ENCODE measurements at places on chromosomes 7 and 10. TPM values are rescaled to one million over a fixed set of nuclear protein-coding genes. Genes with fewer than 3 reads are reported as not detected.
A peak's percentile ranks its signal among the peaks of the same experiment; 100 is the strongest.

- H3K36me3 ChIP-seq: no peaks in the 10 kb centered on the region
- no peak for DNase-seq
- no peak overlapping the region for H3K4me3 ChIP-seq
- H3K4me1 ChIP-seq: no peaks in the 10 kb centered on the region
Measured at GRCh38 chr7:133846203-133846945, 280.8 kb upstream of the LRGUK start.

DNA sequence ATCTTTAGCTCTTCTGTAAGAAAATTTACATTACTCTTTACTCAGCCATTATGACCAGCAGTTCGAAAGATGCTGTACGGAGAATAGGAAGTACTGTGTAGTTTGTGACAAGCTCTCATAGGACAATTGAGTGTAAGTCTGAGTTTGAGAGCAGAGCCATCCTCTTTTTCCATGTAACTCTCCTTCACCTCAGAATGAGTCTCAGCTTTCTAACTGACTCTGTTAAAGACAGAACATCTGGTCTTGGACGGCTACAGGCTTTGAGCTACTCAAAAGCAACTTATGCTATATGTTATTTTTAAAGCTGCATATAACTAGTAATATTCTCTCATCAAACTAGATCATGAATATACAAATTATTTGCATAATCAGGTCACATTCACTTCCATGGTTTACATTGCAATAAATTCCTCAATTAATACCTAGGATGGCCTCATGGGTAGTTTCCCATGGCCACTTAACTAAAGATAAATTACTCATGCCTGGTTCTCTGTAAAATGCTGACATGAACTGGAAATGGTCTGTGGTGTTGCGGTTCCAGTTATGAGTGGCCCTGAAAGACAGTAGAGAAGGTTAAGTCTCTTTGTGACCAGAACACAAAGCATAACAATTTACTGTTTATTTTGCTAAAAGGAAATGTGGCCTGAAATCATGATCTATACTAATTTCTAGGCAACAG, 358.7 kb downstream of the PHF14 start:
- H3K36me3 ChIP-seq: no peaks in the 10 kb centered on the region
- no peak overlapping the region for H3K4me3 ChIP-seq
- no peak for DNase-seq
- no peaks in the 10 kb centered on the region for H3K27me3 ChIP-seq
- no peak overlapping the region for H3K27ac ChIP-seq

- no peaks in the 10 kb centered on the region for H3K27me3 ChIP-seq
- H3K4me3 ChIP-seq: no peak overlapping the region
- H3K4me1 ChIP-seq: no peaks in the 10 kb centered on the region
- DNase-seq: no peak
- H3K27ac ChIP-seq: no peak overlapping the region
- H3K36me3 ChIP-seq: no peaks in the 10 kb centered on the region
Measured at GRCh38 chr7:130268463-130269317, 2.0 kb downstream of the CPA2 start.

DNA sequence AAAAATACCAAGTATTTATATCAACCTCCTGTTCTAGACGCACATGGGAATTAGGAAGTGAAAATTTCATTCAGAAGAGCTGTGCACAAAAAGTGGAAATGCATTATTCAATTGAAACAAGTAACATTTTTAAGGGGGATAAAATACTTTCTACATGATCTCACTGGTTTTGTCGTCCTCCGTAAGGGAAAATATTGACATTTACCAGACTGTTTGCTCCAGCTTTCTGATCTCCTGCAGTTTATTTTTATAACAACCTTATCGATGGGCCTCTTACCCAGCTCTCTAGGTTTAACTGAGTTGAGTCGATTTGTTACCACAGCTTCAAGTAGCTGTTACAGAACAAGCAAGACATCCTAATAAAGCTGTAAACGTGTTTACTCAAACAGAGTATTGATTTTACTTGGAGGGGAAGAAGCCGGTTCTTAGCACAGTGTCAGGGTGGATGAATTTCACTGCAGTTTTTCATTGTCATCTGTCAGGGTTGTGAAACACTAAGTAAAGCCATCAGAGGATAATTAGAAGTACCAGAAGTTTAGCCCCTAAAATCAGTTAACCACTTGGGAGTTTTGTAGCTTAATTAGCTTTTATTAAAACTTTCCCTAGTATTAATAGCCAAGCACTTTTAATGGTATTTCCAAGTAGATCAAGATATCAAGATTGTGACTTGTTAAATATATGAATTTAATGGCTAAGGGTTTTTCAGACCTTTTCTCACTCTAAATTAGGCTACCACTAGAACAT, 142.6 kb upstream of the KAT6B start:
- no peaks in the 10 kb centered on the region for H3K36me3 ChIP-seq
- H3K27ac ChIP-seq: no peak overlapping the region
- no peak for DNase-seq
- H3K27me3 ChIP-seq: no peaks in the 10 kb centered on the region
- no peaks in the 10 kb centered on the region for H3K4me1 ChIP-seq

GRCh38 chr10:122363311-122363710, 11.2 kb upstream of the PLEKHA1 start:
- no peak for DNase-seq
- H3K4me3 ChIP-seq: no peak overlapping the region
- H3K27ac ChIP-seq: no peak overlapping the region
- no peaks in the 10 kb centered on the region for H3K27me3 ChIP-seq

DNA sequence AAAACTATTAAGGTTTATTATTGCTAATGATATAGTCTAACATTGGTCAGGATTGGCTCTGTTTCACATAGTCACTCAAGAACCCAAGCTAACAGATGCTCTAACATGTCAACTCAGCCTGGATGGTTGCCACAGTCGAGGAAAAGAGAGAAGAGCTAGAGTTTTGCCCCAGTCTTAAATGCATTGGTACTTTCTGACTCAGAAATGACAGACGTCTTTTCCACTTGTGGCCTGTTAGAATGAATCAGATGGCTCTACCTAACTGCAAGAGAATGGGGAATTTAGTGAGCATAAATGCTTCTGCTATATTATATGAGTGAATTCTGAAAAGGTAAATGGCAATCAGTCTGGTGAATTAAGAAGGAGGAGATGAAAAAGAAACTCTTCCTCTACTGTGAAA, 13.9 kb downstream of the HECTD2 start:
- no peak overlapping the region for H3K4me3 ChIP-seq
- H3K4me1 ChIP-seq: no peaks in the 10 kb centered on the region
- no peaks in the 10 kb centered on the region for H3K27me3 ChIP-seq
- H3K27ac ChIP-seq: no peak overlapping the region
- no peaks in the 10 kb centered on the region for H3K36me3 ChIP-seq
- no peak for DNase-seq

DNA sequence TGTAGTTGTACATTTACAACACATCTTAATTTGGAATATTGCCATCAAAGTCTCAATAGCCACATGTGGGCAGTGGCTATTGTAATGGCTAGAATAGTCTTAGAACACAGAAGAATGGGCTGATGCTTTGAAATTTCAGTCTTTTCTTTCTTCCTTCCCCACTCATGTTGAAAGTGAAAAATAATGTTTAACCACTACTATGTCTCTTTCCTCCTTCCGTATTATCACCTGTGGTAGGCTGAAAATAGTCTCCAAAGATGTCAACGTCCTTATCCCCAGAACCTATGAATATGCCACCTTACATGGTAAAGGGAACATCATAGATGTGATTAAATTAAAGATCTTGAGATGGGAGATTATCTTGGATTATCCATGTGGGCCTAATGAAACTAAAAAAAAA, 154.0 kb downstream of the SUGCT start:
- H3K27ac ChIP-seq: no peak overlapping the region
- no peaks in the 10 kb centered on the region for H3K4me1 ChIP-seq
- no peaks in the 10 kb centered on the region for H3K27me3 ChIP-seq
- H3K36me3 ChIP-seq: no peaks in the 10 kb centered on the region
- no peak for DNase-seq

- H3K27me3 ChIP-seq: no peaks in the 10 kb centered on the region
- no peaks in the 10 kb centered on the region for H3K36me3 ChIP-seq
- peak overlapping the region; percentile 40 for H3K4me3 ChIP-seq
- peak overlapping the region; percentile 1 for H3K27ac ChIP-seq
- H3K4me1 ChIP-seq: no peaks in the 10 kb centered on the region
- DNase-seq: no peak
Measured at GRCh38 chr7:150738591-150739001, 1.4 kb downstream of the GIMAP5 start.

DNA sequence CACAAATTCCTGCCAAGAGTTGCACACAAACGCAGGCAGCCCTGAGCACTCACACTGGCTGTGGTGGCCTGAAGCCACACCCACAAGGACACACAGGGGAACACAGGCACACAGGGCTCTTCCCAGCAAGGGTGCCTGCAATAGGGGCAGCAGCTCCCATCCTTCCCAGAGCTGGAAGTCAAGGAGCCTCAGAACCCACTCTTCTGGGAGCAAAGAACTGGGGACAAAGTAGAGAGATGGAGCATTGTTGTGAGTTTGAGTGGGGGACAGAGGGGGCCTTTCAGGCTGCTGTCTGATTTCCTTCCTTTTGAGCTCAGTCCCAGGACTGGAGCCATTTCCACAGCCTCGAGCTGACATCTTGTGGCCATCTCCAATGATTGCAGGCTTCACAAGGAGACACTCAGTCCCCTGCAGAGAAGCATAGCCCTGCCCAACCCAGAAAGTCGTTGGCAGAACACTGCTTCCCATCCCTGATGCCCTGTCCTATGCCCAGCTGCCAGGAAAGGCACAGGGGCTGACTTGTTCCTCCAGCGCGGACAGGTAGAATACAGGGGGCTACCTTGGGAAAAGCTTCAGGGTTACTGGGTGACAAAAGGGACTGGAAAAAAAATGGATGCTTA, 34.4 kb upstream of the SLF2 start:
- no peaks in the 10 kb centered on the region for H3K4me1 ChIP-seq
- no peak for DNase-seq
- H3K27me3 ChIP-seq: no peaks in the 10 kb centered on the region
- no peak overlapping the region for H3K4me3 ChIP-seq

DNA sequence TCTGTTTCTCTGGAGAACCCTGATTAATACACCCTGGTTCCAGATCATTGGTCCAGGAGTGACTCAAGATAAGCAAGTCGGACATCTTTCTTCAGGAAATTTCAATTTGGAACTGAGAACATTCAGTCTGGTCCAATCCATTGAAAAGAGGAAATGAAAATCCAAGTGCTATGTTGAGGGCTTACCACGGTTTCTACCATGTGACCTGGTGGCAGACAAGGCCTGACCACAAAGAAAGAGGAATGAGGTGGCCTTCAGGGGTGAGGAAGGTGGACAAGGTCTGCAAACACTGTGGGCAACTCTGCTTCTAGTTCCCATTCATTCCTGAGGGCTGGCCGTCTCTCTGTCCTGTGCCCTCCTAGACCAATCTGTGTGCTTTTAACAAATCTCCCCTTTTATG, 149.2 kb upstream of the GHITM start:
- no peak overlapping the region for H3K27ac ChIP-seq
- no peak for DNase-seq
- H3K36me3 ChIP-seq: no peaks in the 10 kb centered on the region
- no peaks in the 10 kb centered on the region for H3K4me1 ChIP-seq

GRCh38 chr7:105988276-105988675, 25.2 kb downstream of the CDHR3 start:
- no peak overlapping the region for H3K4me3 ChIP-seq
- H3K36me3 ChIP-seq: no peaks in the 10 kb centered on the region
- no peaks in the 10 kb centered on the region for H3K27me3 ChIP-seq
- H3K4me1 ChIP-seq: no peaks in the 10 kb centered on the region
- no peak for DNase-seq
- no peak overlapping the region for H3K27ac ChIP-seq

- H3K27me3 ChIP-seq: no peaks in the 10 kb centered on the region
- no peak overlapping the region for H3K4me3 ChIP-seq
- no peaks in the 10 kb centered on the region for H3K36me3 ChIP-seq
- no peak overlapping the region for H3K27ac ChIP-seq
- no peak for DNase-seq
- no peaks in the 10 kb centered on the region for H3K4me1 ChIP-seq
Measured at GRCh38 chr10:117597216-117597615, 54.7 kb downstream of the EMX2 start.

Gene ADAM22
- 3.4 TPM for total RNA-seq

Gene ABCA13
- 0.29 TPM for total RNA-seq
